ENCODE measurements at places on chromosomes 5 and 9.
A peak's percentile ranks its signal among the peaks of the same experiment; 100 is the strongest.

GRCh38 chr5:58071566-58071965 is 388.3 kb downstream of the PLK2 start:
- DNase-seq = no peak

GRCh38 chr9:89605465-89606048 is 745 bp downstream of the GADD45G start:
- DNase-seq = no peak

DNA sequence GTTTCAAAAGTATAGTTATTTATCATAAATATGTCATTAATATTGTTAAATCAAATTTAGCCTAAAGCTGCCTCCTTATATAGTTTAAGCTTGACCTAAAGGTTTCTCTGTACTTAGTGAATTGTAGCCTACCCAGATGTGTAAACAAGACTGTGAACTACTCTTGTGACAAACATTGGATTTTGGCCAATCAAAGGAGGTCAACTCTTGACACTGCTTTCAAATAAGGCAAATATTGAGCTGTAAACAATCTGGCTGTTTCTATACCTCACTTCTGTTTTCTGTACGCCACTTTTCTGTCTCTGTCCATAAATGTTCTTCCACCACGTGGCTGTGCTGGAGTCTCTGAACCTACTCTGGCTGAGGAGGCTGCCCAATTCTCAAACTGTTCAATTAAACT is 51.2 kb downstream of the FXN start:
- DNase-seq = no peak

DNA sequence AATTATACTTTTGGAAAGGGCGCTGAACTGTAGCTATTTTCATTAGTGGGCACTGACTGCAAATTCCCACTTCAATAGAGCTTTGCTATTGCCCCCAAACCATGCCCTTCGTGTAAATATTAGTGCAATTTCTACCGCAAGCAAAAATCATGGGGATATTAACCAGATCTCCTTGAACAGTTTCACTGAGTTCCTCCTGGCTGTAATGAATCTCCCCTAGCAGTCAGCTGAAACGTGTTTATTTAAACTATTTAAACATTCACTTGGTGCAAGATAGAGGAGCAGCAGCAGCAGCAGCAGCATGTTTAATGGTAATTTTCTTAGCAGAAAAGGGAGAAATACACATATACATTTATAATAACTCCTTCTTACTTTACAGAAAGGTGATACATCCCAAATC is 54.4 kb downstream of the ARRDC3 start:
- no peak for DNase-seq

DNA sequence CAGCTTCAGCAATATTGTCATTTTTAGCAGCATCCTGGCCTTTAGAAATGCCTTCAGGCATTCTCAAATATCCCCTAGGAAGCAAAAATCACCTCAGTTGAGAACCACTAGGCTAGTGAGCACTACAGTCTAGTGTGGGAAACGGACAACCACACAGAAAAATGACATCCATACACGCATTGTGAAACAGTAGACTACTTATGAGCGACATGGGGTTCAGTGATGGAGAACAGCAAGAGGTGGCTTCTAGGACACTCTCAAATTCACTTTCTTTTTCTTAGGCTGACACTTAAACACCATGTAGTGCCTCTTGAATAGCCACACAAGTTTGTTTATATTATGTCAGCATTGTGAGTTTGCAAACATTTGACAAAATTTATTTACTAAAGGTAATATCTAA is 203.0 kb downstream of the KDM4C start:
- DNase-seq = no peak

DNA sequence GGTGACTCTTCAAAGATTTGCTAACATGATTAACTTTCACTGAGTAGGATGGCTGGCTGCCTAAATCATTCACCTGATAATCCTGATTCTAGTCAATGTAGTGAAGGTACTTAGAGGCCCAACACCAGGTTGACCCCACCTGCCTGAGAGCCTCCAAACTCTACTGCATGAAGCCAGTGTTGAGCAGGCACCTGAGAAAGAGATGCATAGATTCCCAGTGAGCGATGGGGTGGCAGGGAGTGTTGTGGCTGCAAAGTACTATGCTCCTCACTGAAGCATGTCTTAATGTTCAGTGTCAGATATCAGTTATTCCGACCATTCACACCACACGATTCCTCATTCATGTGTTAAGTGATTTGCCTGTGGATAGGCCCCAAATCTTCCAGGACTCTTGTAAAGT is 804.4 kb downstream of the TLE4 start:
- no peak for DNase-seq

DNA sequence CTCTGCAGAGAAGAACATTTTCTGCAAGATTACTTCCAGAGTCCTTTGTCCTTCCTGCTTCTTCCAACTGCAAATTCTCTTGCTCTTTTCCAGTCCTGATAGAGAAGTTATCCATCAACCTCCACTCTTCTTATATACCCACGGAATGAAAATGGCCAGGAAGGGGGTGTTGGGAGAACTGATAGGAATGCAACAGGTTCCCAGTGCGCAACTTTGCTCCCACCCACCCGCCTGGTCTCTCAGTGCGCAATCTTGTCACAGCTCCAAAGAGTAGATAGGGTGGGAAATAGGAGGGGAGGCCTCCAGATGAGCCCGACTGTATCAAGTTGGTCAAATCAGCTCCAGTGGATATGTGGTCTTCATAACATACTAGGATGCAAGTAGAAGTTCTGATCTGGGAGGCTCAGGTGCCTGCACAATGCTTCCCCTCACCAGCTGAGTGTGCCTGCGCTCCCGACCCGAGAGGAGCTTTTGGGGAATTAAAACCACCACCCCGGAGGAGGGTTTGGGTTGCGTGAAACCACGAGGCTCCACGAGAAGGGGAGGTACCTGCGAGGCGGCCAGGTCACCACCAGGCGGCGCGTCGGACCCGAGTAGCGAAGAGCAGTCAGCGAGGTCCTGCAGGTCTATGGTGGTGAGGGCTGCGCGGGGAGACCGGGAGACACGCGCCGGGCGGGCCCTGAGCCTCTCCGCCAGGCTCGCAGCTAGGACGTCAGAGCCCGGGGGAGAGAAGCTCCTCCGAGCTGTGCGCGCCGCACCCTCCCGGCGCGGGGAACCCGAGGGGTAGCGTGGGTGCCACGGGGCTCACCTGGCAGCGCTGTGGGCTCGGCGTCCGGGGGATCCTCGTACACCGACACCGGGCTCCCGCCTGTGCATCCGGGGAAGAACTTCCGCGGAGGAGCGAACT is 835 bp downstream of the MCIDAS start:
- no peak for DNase-seq

DNA sequence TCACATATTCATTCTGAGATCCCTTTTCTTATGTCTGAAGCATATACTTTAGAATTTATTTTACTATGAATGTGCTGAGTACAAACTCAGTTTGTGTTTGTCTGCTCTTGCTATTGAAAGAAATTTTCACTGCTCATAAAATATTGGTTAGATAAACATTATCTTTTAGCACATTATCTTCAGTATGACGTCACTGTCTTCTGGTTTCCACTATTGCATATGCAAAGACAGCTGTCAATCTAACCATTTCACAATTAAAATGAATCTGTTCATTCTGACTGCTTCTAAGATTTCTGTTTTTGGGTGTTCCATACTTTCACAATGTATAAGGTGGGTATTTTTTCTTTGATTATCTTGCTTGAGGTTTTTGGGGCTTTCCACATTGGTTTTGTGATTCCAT is 526.2 kb upstream of the CDH6 start:
- no peak for DNase-seq

GRCh38 chr9:109100543-109101201 is 19.1 kb downstream of the TMEM245 start:
- no peak for DNase-seq

DNA sequence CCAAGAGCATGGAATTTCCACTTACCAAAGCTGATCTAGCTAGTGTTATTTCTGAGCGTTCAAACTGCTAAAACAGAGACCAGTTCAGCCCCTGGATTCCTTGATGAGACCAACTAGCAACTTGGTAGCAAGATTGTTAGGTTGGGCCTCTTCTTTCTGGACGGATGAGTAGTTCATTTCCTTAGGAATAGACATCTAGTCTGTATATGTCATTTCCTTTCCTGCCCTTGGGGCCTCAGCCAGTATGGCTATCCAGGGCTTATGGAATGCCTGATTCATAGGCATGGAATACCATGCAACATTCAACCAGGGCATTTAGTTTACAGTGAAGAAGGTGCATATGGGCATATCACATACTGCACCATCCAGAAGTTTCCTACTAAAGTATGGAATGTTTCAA is 14.5 kb upstream of the LPAR1 start:
- DNase-seq = no peak

- DNase-seq = no peak
These were observed 12.2 kb downstream of the ACTL7A start for GRCh38 chr9:108874058-108874788.

GRCh38 chr9:132054024-132054423 is 25.6 kb downstream of the MED27 start:
- no peak for DNase-seq

DNA sequence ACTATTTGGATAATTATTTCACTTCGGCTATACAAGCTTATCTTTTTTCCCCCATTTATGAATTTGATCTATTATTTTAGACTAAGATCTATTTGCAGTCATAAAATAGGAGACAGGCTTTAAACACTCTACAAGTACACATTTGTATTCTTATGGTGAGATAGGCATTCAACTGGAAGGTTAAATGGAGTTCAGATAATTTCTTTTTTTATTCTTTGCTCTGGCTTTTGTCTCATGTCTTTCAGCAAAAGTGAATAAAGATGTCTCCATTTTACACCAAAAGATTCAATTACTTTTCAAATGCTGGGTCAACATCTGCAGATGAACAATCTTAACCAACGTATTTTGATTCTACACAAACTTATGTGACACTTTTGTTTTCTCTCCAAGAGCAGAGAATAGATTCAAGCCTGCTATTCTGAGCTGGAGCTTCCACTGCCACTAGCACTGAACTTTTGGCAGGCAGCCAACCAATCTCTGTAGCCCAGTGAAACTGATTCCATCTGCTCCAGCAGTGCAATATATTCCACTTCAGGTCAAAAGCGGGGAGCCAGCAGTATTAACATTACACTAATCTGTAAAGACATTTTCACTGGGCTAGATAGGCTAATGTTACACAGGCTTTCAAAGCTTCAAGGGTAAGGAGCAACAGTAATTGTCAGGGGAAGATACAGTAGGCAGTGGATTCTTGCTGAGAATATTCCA is 452.0 kb upstream of the ZNF608 start:
- DNase-seq = peak; percentile 79

DNA sequence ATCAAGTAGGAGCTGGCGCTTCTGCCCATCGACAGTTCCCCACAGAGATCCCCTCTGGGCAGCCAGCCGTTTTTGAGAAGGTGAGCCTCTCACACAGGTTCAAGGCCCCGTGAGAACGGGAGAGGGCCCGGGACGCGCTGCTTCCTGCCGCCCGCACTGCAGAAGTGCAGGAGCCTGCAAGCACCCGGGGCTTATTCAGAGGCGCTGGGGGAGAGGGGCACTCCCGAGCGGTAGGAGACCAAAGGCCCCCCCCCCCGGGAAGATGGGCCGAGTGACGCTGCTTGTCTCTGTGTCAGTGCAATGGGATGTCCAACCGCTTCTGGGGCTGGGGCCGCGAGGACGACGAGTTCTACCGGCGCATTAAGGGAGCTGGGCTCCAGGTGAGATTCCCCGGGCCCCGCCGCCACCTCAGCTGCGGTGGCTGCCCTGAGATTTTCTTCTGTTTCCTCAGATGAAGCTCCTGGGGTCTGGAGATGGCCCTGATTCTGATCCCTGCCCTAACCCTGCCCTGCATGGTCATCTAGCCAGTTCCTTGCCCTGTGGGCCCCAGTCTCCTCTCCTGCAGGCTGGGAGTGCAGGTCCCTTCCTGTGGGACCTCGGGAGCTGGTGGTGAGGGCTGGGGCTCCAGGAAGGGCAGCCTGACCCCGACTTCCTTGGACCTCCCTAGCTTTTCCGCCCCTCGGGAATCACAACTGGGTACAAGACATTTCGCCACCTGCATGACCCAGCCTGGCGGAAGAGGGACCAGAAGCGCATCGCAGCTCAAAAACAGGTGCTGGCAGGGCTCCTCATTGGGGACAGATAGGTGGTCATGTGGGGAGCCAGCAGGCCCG is 8.5 kb downstream of the B4GALT7 start:
- DNase-seq = no peak

DNA sequence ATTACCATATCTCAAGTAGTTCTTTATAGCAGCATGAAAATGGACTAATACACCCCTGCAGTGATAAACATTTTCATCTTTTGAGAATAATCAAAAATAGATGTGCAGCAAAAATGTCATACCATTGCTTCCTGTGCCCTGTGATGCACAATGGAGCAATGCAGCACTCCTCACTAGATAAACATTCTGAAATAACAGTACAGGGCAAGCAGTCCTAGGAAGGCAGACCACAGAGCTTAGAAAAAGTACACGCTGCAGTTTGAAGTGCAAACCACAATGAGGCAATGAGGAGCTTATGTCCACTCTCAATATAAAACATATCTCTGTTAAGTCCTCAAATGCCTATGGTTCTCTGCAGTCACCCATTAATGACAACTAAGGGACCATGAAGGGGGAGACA is 367.6 kb downstream of the PDE4D start:
- DNase-seq = peak; percentile 83

- DNase-seq = no peak
These were observed 50.7 kb downstream of the NACC2 start for GRCh38 chr9:136044207-136044970.

DNA sequence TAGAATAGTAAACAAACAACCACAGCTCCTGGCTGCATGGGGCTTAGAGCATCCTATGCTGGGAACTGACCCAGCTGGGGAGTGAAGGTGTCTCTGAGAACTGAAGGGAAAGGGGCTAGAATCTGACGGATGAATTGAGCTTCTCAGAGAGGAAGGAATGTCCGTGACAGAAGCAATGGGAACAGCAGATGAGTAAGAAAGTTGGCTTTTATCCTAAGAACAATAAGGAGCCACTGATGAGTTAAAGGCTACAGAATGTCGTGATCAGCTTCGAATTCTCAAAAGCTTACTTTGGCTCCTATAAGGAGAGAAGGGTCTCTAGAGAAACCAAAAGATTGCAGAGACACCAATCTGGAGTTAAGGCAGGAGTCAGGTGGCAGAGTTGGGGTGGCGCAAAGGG is 52.6 kb downstream of the EBF1 start:
- DNase-seq = peak; percentile 77

GRCh38 chr9:90062982-90063381 is 458.2 kb downstream of the GADD45G start:
- no peak for DNase-seq

DNA sequence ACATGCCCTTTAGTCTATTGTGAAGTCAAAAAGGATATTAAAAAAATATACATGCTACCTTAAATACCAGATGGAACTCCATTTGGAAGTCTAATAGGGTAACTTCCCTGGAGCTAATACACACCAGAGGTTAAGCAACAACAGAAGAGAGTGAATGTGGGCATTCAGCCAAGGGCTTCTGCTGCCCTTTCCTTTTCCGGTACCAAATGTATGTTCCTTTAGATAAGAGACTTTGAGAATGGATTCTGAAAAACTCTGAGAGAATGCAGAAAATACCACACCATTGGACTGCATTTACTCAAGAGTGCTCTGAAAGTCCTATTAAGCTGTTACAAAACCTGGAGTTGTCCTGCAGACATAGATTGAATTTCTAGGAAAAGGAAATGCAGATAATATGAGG is 23.8 kb upstream of the TRPM3 start:
- no peak for DNase-seq

GRCh38 chr9:69386651-69387050 is 61.6 kb downstream of the ENTREP1 start:
- DNase-seq = no peak
